Lung (tissue), 17 donors: ENCODE measurements at places on chromosomes 16 and 17. TPM values are rescaled to one million over a fixed set of nuclear protein-coding genes. Genes with fewer than 3 reads are reported as not detected.

DNA sequence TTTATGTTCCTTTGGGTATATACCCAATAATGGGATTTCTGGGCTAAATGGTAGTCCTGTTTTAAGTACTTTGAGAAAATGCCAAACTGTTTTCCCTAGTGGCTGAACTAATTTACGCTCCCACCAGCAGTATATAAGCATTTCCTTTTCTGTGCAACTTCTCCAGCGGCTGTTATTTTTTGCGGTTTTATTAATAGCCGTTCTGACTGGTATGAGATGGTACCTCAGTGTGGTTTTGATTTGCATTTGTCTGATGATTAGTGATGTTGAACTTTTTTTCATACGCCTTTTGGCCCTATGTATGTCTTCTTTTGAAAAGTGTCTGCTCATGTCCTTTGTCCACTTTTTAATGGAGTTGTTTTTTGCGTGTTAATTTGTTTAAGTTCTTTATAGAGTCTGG, 25.8 kb upstream of the TEKT1 start:
- no peak overlapping the region for H3K4me3 ChIP-seq
- H3K27ac ChIP-seq, result no peak overlapping the region
- no peaks in the 10 kb centered on the region for H3K36me3 ChIP-seq

- H3K4me3 ChIP-seq, result no peak overlapping the region
- H3K4me1 ChIP-seq, result no peaks in the 10 kb centered on the region
- no peaks in the 10 kb centered on the region for H3K27me3 ChIP-seq
- H3K27ac ChIP-seq, result no peak overlapping the region
Observed at GRCh38 chr16:88989852-88990547, 13.0 kb upstream of the CBFA2T3 start.

- peaks cover 19% of the 10 kb centered on the region for H3K36me3 ChIP-seq
- no peak overlapping the region for H3K4me3 ChIP-seq
- DNase-seq, result no peak
- H3K27me3 ChIP-seq, result no peaks in the 10 kb centered on the region
- no peaks in the 10 kb centered on the region for H3K4me1 ChIP-seq
- no peak overlapping the region for H3K27ac ChIP-seq
Observed at GRCh38 chr16:262121-262745, 13.5 kb downstream of the RGS11 start.

DNA sequence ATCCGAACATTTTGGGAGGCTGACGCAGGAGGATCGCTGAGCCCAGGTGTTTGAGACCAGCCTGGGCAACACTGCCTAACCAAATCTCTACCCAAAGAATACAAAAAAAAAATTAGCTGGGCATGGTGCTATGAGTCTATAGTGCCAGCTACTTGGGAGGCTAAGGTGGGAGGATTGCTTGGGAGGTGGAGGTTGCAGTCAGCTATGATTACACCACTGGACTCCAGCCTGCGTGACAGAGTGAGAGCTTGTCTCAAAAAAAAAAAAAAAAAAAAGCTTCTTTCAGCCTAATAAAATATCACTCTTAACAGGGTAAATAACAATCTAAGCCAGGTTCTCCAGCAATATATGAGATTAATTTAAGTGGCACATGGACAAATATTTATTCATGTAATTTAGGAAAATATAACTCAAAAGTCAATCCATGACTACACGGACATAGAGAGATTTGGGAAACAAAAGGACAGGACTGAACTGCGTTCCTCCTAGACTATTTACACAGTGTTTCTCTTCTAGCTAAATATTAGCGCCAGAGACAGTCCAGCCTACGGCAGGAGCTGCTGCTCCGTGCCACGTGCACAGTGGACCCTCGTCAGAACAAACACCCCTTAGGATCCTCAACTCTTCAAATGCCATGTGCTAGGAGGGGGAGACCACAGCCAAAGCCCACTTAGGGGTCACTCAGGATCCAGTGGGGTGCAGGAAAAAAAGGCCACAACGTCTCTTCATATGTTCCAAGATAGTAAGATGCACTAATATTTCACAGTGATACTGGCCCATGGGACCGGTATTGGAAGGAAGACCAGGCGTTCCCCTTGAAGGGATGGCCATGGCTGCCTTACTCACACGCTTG, 8.7 kb downstream of the USP36 start:
- no peak for DNase-seq
- H3K36me3 ChIP-seq, result peaks cover 61% of the 10 kb centered on the region
- H3K27ac ChIP-seq, result no peak overlapping the region
- H3K4me1 ChIP-seq, result no peaks in the 10 kb centered on the region
- no peak overlapping the region for H3K4me3 ChIP-seq
- H3K27me3 ChIP-seq, result no peaks in the 10 kb centered on the region

DNA sequence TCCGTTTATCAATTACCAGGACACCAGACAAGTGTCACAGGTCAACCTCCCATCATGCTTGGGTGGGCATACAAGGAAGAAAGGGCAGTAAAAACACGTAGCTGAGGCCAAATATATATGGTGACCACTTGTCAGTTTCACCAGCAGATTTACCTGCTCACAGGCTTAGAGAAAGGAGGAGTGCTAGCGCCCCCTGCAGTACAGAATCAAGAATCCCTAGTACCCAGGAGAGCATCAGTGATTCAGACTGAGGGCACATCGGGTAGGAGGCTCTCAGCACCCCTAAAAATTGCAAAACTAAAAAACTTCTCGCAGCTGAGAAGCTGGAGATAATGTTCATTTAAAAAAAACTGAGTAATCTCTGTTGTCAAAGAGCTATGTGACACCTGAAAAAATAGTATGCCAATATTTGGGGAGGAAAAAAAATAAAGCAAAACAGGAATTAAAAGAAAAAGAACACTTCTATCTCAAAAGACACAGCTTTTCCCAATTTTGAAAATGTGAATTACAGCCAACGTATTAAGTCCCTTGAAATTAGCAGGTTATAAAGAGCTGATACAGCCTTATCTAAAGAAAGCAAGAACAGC, 21.2 kb upstream of the MON1B start:
- no peak overlapping the region for H3K27ac ChIP-seq
- peaks cover 4% of the 10 kb centered on the region for H3K27me3 ChIP-seq
- H3K4me1 ChIP-seq, result no peaks in the 10 kb centered on the region
- H3K4me3 ChIP-seq, result no peak overlapping the region
- no peaks in the 10 kb centered on the region for H3K36me3 ChIP-seq

DNA sequence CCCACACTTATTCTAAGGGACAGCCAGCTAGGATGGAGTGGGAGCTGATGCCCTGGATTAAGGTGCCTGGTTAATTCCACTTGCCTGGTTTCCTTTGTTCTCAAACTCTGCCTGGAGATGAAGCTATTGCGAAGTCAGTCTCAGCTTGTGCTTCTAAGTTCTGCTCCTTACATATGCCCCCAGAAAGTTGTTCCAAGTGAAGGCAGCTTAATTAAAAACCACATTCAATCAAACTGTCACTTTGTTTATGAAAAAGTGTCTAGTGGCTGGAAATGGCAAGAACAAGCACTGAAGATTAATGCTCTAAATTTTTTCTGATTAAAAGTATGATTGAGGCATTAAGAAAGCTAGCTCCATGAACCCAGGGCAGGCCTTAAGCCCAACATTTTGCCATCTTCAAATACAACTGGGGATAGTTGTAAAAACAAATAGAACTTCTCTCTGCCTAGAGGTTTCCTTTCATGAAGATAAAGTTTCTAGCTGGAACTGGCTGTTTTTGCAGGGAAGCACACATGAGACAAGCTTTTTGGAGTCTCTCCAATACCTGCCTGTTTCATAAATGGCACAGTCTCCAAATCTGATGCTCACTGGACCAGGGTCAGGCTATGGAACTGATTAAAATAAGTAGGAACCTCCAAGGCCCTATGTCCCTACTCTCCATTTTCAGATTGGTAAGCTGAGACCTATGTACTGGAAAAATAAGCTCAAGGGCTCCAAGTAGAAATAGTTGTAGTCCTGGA, 100.9 kb downstream of the GRIN2A start:
- no peaks in the 10 kb centered on the region for H3K36me3 ChIP-seq
- no peak overlapping the region for H3K27ac ChIP-seq
- H3K4me3 ChIP-seq, result no peak overlapping the region
- no peaks in the 10 kb centered on the region for H3K27me3 ChIP-seq

GRCh38 chr17:7640783-7641182, 9.9 kb upstream of the ATP1B2 start:
- no peaks in the 10 kb centered on the region for H3K36me3 ChIP-seq
- no peak overlapping the region for H3K4me3 ChIP-seq
- no peaks in the 10 kb centered on the region for H3K27me3 ChIP-seq
- DNase-seq, result no peak
- H3K4me1 ChIP-seq, result no peaks in the 10 kb centered on the region

The GP2 gene
- 0.08 TPM for polyA plus RNA-seq

The CSF3 gene
- 7.8 TPM for polyA plus RNA-seq
